ENCODE measurements at places on chromosomes 16 and 17. TPM values are rescaled to one million over a fixed set of nuclear protein-coding genes. Genes with fewer than 3 reads are reported as not detected.

- no peak for DNase-seq
These were observed 455 bp upstream of the GRB7 start for GRCh38 chr17:39737206-39737759.

GRCh38 chr16:77330332-77331042 lies 104.3 kb downstream of the ADAMTS18 start:
- no peak for DNase-seq

DNA sequence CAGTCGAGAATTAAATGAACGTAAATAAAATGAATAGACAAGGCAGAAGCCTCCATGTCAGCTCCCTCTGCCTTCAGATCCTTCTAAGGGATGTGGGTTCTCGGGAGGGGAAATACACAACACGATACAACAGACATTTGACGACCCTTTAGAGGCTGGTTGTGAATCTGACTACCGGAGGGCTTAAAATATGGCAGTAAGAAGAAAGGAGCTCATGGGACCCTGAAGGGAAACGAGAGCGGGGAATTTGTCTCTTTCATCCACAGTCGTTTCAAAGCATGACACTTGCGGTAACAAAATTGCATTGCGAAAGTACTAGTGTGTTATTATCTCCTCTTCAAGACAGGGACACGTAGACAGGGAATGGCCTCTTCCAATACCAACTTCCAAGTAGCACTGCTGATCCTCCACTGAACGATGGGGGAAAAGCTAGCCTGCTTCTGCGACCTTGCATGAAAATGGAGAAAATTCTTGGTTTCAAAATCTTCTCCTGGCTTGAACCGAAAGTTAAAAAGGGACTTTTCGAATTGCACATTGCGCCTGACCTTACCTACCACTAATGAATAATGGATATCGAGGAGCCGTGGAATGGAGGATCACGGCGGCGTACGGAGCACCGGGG lies 1.2 kb upstream of the TNRC6C start:
- no peak for DNase-seq

KLHDC4 gene
- 109 TPM for total RNA-seq

- no peak for DNase-seq
These were observed 4.2 kb downstream of the CLCN7 start for GRCh38 chr16:1470481-1471251.

GRCh38 chr16:85289760-85290625 lies 177.7 kb upstream of the CIBAR2 start:
- DNase-seq = no peak

DNA sequence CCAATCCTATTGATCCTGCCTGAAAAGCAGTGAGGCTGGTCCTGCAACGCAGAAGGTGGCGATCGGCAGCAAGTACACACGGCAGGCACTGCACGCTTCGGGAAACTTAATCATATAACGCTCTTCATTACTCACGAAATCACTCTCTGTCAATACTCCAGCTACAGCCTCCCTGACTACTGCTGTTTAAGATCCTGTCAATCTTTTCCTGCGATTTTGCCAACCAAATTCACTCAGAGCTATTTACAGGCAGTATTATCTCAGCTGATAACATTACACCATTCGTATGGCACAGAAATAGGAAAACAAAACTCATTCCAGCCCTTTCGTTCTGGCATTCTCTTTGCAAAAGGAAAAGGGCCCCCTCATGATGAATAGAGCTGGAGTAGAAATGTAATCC lies 262.4 kb upstream of the CDH8 start:
- no peak for DNase-seq

DNA sequence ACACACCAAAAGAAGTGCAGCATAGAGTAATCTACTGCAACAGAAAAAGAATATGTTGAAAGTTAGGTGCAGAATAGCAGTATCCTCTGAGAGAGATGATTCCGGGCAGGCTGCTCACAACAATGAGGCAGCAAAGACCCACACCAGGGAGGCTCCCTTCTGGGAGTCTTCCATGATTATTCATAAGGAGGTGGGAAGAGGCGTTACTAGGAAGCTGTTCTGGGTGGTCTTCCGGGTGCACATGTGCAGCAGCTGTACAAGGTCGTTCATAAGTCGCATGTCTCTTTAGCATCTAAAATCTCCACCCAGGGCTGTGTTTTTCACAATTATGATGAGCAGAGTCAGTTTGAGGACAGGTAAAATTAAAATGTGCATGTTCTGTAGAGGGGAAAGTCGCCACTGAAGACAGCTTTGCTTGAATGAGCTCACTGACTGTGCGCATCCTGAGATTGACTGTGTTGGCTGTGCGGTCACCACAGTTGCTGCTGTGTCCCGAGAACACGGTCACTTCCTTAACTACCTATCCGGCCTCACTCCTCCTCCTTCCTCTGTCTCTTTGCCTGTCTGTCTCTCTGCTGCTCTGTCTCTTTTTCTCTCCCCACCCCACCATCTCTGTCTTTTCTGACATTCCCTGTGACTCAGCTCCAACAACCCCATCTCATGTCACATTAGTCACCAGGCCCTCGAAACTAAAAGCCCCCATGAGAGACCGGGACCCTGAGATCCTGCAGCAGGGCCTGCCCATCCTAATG lies 125.5 kb upstream of the HSBP1 start:
- no peak for DNase-seq

GRCh38 chr17:633133-633532 lies 81.5 kb downstream of the VPS53 start:
- no peak for DNase-seq

DNA sequence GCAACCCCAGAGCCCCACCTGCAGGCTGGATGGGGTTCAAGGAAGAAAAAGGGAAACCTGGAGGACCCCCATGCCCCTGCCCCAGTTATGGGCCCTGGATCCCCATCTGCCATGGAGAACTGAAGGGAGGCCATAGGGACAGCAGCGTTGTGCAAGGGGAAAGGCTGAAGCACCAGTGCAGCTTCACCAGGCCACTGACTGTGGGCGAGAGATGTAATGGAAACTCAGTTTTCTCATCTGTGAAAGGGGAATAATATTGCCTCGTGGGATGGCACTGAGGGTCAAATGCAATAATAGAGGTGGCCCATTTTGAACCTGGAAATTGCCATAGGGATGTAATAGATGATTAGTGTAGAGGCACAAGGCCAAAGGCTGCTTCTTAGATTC lies 9.9 kb upstream of the TSPOAP1 start:
- no peak for DNase-seq

DNA sequence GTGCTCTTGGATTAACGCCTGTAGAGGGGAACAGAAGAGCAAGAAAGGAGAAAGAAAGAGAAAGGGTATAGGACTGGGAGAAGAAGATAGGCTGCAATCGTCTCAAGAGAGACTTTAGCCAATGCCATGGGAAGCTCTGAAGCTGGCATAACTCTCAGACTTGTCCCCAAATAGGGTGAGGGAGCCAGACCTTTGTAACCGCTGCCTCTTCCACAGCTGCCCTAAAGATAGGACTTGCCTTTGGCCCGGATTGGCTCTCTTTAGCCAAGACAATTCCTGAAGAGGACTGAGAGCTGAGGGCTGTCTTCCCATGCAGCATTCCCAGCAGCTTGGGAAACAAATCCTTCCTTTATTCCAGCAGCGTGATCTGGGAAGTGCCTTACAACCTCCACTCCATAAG lies 20.8 kb upstream of the MMD start:
- no peak for DNase-seq

DNA sequence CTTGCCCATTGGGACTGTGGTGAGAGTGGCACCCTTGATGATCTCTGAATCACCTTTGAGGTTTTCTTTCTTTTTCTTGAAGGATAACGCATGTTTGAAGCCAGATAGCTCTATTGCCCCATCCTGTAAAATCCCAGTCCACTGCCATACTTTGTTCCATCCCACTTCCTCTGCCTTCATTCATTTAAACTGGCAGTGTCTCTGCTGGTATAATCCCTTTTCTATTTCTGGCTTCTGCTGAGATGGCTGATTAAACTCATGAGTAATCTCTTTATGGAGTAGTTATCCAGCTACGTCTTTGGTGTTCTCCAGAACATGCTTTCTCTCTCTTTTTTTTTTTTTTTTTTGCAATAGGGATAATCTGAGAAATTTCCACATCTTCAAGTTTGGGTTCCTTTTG lies 656.5 kb upstream of the SALL1 start:
- no peak for DNase-seq

PRR15L gene
- 30.2 TPM for total RNA-seq

GRCh38 chr16:13781575-13782338 lies 138.2 kb upstream of the ERCC4 start:
- no peak for DNase-seq

DNA sequence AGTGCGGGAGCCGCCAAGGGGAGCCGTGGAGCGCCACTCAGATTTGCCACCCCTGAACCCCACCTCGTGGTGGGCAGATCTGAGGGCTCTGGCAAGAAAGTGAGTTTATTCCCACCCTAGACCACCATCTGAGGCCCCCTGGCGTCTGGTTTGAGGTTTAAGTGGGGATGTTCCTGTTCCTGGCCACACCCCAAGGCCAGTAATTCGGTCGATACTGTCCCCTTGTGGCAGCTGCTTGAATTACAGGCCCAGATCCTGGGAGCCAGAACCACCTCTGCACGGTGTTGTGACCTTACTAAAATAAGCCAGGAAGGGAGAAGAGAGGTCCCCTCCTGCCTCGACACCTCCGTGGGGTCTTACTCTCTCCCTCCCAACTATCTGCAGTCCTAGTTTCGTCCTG lies 3.3 kb upstream of the LAT start:
- DNase-seq = peak; percentile 34

DNA sequence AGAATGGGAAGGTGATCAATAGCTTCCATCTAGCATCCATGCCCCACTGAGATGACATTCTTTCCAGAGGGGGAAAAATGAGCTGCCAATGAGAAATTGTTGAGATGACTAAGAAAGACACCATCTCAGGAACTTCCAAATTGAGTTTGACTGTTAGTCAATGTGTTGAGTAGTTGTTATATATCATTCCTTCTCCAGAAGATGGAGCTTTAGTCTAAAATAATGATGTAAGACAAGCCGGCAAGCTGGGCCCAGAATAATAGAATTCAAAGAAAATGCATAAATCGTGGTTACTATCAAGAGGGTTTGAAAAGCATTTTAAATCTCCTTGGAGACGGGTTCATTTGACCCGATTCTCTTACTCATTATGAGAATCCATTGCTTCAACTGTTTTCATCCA lies 71.0 kb upstream of the ATF7IP2 start:
- DNase-seq = no peak

SPATA22 gene
- not detected for total RNA-seq

GRCh38 chr16:4318451-4318910 lies 2.6 kb downstream of the GLIS2 start:
- no peak for DNase-seq

- no peak for DNase-seq
These were observed 38.3 kb upstream of the MAP3K14 start for GRCh38 chr17:45355087-45355486.

DNA sequence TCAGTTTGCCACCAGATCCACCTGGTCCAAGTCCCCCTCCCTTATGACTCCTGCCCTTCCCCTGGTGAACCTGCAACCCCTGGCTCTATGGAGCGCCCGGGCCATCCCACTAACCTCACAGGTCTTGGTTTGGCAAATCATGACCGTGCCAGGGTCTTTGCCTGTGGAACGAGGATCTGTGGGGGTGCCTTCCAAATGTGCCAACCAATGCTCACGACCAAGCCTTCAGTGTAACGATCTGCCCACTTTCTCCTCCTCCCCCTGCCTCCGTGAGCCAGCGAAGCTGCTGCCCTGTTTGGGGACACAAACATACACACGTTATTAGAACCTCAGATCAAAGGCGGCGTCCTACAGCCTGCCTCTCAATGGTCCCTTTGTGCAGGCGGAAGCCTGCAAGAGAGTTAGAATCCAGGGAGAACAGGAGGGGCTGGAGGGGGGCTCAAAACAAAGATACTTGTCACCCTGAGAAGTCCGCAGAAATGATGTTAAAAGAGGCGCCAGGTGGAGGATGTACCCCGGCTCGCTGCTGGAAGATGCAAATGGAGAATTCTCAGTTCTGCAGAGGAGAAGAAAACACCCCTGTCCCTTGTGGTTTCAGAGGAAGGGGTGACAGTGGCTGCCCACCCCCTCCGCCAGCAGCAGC lies 9.0 kb upstream of the NKD1 start:
- DNase-seq = no peak

C16orf95 gene
- 3.9 TPM for total RNA-seq

DNA sequence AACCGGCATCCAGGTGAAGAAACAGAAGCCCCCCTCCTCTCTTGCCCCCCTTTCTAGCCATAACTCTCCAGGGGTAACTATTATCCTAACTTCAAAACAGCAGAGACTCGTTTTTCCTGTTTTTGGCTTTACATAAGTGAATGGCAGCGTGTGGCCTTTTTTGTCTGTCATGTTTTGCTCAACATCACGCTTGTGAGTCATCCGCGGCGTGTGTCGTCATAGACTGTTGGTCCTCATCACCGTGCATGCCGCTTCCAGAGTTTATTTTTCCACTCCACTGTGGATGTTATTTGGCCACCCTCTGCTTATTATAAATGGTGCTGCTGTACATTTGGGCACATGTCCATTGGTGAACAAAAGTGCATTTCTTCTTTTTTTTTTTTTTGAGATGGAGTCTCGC lies 52.6 kb downstream of the ERN1 start:
- no peak for DNase-seq

CRYBA1 gene
- not detected for total RNA-seq

GRCh38 chr17:75232786-75233185 lies 27.3 kb downstream of the NUP85 start:
- DNase-seq = no peak

DNA sequence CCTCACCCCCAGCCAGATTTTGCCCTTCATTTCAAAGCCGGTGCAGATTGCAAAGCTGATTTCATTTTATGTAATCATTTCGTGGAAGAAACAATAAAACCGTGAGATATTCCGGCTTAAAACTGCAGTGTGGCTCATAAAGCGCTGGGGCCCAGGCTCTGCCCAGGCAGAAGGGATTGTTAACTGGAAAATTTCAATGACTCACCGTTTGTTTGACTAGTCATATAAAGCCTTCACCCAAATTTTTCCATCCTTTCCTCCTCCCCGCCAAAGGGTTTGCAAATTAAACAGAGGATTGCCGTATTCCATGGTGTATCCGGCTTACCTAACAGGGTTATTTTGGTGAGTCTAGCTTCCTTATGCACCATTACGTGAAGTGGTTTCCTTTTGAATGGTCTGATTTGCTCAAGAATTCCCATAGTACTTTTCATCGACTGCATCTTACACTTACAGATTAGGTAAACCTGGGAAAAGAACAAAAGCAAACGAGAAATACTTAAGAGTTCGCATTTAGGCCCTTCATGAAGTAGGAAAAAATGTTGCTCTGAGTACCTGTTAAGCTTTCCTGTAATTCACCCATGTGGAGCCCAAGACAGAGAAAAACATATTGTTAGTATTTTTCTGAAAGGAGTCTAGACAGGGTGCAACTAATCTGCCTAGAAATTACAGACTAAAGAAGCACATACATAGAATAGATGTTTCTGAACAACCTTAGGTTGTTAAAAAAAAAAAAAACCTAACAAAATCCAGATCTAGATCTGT lies 949 bp upstream of the GSPT1 start:
- peak; percentile 65 for DNase-seq

DNA sequence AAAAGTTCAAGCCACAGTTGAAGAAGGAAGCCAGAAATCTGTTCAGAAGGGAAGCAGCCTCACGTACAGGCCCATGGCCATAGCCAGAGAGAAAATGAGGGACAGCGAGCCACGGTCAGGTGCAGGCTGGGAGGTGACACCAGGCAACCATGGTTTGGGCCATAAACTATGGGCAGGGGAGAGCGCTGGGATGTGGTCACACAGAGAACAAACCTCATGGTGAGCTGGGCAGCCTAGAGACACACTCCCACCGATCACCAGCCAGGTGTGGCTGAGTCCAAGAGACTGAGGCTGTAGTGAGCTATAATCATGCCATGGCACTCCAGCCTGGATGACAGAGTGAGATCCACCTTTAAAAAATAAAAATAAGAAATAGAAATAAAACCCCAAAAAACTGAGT lies 76.5 kb downstream of the NETO2 start:
- DNase-seq = no peak

ELMO3 gene
- 31.9 TPM for total RNA-seq
